ENCODE measurements at places on chromosomes 1 and 21. TPM values are rescaled to one million over a fixed set of nuclear protein-coding genes. Genes with fewer than 3 reads are reported as not detected.

Gene AMPD1
- total RNA-seq = not detected

Gene FCRLA
- 0.22 TPM for total RNA-seq

Gene DMRTA2
- 0.29 TPM for total RNA-seq

Gene MARK1
- total RNA-seq = 14.3 TPM

Gene NEXN
- 0.38 TPM for total RNA-seq

Gene NCF2
- total RNA-seq = 0.68 TPM

Gene TSPAN1
- total RNA-seq = 27.6 TPM

Data from type B pancreatic cell (in vitro differentiated cells).